Colonic mucosa (tissue), 4 donors: ENCODE measurements at places on chromosomes 13 and 19. TPM values are rescaled to one million over a fixed set of nuclear protein-coding genes. Genes with fewer than 3 reads are reported as not detected.

- DNase-seq = peak; percentile 60
Observed at GRCh38 chr19:5974721-5975387, 3.1 kb downstream of the RANBP3 start.

DNA sequence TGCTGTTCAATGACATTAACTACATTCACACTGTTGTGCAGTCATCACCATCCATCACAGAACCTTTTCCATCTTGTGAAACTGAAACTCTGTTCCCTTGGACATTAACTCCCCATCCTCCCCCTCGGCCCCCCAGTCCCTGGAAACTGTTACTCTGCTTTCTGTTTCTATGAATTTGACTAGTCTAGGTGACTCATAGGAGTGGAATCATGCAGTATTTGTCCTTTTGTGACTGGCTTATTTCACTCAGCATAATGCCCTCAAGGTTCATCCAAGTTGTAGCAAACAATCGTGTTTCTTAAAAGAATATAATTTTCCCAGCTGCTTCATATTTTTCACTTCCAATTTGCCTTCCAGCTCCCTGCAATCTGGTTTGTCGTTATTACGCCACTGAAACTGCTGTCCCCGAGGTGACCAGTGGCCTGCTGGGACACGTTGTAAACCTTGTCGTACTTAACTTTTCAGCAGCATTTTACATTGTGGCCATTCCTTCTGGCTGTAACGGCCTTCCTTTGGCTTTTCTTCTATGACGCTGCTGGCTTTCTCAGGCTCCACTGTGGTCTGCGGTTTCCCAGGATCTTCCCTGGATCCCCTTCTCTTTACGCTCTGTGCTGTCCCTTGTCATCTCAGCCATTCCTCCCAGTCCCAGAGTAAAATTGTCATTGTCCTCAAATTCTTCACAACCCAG is 74.0 kb downstream of the DHRS12 start:
- DNase-seq = no peak

- DNase-seq = no peak
Observed at GRCh38 chr13:92717857-92718256, 508.8 kb upstream of the GPC6 start.

- no peak for DNase-seq
Observed at GRCh38 chr13:51112771-51113170, 1.7 kb upstream of the C13orf42 start.

CILP2 gene
- 0.05 TPM for total RNA-seq

ZNF850 gene
- total RNA-seq = 1.1 TPM

CNFN gene
- total RNA-seq = 5.5 TPM
